ENCODE measurements at places on chromosomes 2 and 18.

GRCh38 chr18:79222790-79223189 lies 153.6 kb downstream of the ATP9B start:
- DNase-seq = peak; percentile 55

DNA sequence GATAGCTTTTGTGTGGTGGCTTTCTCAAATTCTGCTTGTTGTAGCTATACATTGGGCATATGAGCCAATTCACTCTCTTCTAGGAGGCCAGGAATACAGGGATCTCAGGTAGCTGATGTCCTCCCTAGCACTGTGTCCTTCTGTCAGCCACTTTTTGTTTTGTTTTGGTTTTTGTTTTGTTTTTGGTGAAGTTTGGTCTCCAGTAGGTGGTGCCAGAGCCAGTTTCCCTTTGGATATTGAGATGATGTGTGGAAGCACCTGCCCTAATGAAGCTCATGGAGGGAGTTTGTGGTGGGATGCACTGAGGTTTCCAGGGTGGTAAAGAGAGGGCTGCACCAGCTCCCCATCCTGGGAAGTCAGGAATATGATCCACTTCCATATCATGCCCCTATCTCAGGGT lies 100.5 kb upstream of the VWC2L start:
- DNase-seq = no peak

GRCh38 chr2:238102865-238103264 lies 2.7 kb downstream of the ESPNL start:
- no peak for DNase-seq

- DNase-seq = no peak
Observed at GRCh38 chr2:119359774-119360173, 6.9 kb downstream of the C2orf76 start.

GRCh38 chr2:233385489-233386044 lies 31.3 kb downstream of the DGKD start:
- DNase-seq = no peak

DNA sequence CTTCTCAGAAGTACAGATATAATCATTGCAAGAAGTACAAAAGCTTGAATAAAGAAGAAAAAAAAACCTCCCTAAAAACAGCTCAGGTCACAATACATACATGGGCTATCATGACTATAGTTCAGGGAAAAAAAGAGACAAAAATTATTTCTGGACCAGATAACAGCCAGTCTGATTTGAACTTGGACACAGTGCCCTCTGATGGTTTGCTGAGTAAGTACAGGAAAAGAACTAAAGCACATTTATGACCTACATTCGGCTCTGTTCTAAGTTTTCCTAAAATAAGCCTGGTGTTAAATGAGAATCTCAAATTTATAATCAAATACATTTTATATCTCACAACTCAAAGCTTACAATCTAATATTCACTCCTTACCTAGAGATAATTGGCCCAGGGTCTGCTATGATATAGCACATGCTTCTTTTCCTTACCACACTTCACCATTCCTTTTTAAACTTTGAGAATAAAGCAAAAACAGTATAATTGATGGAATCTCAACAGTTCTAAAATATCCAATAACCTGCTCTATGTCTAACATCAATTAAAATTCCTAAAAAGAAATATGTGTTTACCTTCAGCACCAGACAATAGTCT lies 81.1 kb downstream of the RAPH1 start:
- peak; percentile 85 for DNase-seq
